ENCODE measurements at places on chromosomes 6 and 20.
A peak's percentile ranks its signal among the peaks of the same experiment; 100 is the strongest.

DNA sequence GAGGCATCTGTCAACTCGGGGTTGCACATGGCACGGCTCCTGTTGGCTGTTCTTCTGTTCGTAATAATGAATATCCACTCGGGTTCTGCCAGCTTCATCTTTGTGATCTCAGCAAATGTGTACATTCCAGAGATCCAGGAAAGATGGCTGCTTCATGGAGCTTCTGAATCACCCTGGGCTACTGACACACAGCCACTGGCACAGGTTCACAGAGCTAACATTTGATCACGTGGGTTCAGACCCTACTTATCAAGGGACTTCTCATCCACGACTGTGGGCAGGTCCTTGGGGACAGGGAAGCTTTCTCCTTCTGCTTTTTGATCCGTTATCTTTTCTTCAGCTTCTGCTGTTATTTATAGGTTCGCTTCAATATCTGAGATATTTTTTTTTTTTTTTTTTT lies 18.1 kb downstream of the PPP1R3G start:
- DNase-seq, result no peak

DNA sequence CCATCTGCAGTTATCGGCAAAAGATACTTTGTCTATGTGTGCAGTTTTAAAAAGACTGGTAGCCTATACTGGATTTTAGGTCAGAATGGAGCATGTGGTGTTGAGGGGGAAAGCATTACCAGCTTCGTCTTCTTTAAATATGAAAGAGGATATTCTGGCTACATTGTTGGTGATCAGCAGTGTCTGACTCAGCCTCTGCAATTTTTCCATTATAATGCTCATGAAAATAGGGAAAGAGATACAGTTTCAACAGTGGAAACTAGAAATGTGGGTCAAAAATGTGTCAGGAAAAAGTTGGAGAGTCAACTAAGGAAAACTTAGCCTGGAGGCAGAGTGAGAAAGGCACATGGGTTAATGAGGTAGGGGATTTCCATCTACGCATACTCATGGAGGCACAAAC lies 45.2 kb downstream of the HDGFL1 start:
- DNase-seq, result no peak

GRCh38 chr6:11702089-11702488 lies 76.5 kb downstream of the ADTRP start:
- no peak for DNase-seq

- DNase-seq, result peak; percentile 49
These were observed 36.9 kb upstream of the FANCE start for GRCh38 chr6:35415065-35415891.

DNA sequence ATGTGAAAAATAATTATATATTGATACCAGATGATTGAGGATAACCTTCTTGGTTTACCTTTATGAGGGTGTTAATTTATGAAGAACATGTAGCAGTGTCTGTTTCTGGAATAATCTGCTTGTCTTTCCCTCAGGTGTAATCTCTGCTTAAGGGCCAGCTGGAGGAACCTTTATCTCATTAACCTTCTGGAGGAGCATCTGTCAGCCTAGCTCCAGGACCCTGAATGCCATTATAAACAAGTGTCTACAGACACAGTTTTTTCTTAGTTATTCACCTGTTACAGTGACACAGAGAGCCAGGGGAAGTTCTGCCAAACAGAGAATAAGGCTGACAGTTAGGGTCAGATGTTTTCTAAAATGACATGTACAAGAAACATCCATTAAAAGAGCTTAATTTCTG lies at the start of gene IMPG1:
TSS of gene IMPG1 (minus strand) at position 101 of the 400 bp plus-strand sequence. CDS start 174 bp downstream, outside the sequence.
- no peak for DNase-seq

GRCh38 chr6:158028876-158029275 lies 47.2 kb downstream of the SYNJ2 start:
- DNase-seq, result no peak

DNA sequence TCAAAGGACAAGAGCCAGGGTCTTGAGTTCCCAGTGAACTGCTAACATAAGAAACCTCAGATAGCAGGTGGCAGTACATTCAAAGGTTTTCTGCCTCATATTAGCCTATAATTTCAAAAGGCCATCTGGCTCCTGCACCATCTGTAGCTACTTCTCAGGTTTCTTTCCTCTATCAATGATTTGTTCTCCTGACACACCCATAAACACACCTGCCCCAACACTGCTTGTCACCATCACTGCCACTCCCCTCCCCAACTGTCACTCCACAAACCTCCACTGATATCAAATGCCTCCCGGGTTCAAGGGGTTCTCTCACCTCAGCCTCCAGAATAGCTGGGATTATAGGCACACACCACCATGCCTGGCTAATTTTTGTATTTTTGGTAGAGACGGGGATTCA lies 152.7 kb upstream of the SLC22A16 start:
- DNase-seq, result peak; percentile 20

DNA sequence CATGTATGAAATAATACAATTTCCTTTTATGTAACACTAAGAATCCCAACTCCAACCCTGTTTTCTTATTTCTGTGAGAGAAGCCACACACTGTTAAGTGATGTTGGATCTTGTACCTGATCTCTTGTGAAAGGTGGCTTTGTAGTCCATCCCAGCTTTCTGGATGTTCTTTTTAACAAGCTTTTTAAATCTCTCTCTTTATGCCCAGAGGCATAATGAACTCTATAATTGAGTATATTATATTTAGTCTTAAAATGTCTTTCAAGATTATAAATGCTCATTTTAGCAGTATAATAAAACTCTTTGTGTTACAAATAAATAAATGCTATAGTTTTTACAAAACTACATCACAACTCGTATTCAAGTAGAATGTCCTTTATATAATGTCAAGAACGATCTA lies 922.1 kb downstream of the EPHA7 start:
- DNase-seq, result no peak

GRCh38 chr6:36703081-36703606 lies 5.5 kb downstream of the RAB44 start:
- DNase-seq, result no peak

DNA sequence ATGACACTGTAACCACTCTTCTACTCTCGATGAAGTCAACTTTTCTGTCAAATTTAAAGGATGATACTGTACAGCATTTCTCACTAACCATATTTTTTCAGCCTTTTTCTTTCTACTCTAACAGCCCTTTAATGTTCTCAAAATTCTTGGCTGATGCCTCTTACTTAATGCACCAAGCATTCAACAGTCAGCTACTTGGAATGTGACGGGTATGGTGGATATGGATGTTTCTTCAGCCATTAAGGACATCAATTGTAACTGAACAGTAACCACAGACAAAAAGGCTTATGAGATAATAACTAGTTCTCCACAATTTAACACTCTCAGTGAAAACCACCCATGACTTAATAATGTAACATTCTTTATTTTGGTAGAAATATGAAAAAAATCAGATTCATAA lies 467.2 kb upstream of the ZNF337 start:
- no peak for DNase-seq

DNA sequence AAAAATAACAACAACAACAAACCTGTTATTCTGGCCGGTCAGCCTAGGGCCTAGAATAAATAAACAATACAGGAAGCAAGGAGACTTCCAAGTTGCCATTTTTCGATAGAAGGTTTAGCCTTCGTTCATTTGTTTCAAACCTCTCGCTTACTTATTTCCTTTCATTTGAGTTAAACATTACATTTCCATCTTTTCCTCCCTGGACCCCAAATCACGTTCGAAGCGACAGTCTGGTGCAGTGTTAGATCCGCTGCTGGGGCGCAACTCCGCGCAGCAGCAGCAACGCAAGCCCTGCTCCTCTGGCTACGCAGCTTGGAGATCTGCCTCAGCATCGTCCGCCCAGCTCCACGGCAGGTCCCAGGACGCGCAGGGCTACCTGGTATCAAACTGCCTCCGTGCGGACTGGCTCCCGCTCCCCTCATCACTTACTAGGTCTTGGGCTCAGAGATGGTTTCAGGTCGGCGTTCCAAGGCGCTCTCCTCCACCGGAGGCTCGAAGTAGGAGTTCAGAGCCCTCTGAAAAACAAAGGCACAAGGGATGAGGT lies 530 bp downstream of the TDP2 start:
- no peak for DNase-seq

DNA sequence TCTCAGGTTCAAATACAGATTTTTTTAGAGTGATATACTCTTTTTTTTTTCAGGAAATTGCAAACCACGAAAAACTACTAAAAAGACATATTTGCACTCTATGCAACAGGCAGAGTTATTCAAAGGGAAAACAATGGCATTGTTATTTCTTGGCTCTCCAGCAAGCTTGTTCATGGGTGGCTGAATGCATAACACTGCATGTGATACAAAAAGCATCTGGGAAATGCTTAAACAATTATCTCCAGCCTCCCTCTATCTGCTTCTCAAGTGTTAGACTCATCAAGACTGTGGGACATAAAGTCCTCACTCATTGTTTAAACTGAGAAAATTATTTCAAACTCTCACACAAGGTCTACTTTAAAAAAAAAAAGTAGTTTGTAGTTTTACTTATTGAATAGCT lies 7.3 kb upstream of the COL12A1 start:
- no peak for DNase-seq

DNA sequence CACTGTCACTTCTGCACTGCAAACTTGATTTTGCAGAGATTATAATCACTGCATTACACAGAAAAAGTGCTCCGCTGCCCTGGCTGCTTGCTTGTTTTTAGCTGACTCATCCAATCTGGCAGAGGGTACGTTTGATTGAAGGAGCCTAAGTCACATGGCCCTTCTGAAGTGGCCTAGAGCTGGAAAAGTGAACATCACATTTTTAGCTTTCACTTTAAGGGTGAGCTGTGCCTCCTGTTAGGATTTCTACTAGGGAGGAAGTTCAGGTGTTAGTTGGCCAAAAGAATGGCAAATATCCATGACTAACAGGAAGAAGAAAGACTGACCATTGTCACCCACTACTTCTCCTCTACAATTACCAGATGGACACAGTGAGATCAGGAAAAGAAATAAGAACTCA lies 889.1 kb upstream of the MAP3K7 start:
- no peak for DNase-seq

DNA sequence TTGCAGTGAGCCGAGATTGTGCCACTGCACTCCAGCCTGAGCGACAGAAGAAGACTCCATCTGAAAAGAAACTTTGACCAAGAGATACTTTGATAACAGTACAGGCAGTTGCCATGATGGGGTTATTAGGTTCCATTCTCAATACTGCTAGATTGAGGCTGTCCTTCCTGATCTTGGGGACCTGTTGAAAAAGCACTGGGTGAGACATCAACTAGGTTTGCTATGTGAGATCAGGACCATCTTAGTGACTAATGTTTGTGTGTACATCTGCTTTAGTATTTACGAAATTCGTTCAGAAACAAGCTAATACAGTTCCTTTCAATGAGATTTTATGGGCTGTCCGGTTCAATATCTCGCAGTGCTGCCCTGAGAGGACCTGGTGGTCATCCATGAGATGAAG lies 2.6 kb downstream of the DSE start:
- no peak for DNase-seq

- DNase-seq, result no peak
These were observed 40.7 kb downstream of the KCNK5 start for GRCh38 chr6:39188571-39188970.

DNA sequence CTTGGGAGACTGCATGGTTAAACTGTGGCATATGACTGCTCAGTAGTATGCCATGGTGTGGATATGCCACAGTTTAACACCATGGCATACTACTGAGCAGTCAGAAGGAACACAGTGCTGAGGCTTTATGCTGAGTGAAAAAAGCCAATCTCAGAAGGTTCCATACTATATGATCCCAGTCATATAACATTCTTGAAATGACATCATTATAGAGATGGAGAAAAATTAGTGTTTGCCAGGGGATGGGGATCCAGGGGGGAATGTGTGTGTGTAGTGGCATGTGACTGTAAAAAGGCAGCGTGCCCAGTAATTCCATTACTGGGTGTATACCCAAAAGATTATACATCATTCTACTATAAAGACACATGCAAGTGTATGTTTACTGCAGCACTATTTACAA lies 85.8 kb downstream of the FOXF2 start:
- no peak for DNase-seq

- DNase-seq, result no peak
These were observed 10.7 kb upstream of the GATA5 start for GRCh38 chr20:62486484-62486883.

GRCh38 chr6:106079961-106080762 lies 6.0 kb upstream of the PRDM1 start:
- DNase-seq, result no peak

GRCh38 chr6:151701911-151702562 lies 105.4 kb upstream of the ESR1 start:
- no peak for DNase-seq

- no peak for DNase-seq
These were observed 104.9 kb upstream of the TFAP2D start for GRCh38 chr6:50608421-50608820.

GRCh38 chr6:141988954-141989705 lies 143.6 kb upstream of the GJE1 start:
- DNase-seq, result no peak

Measured in NCI-H187 (cell line).